ENCODE measurements at places on chromosomes 7 and 10.

- DNase-seq: no peak
Observed at GRCh38 chr10:121639416-121639815, 41.2 kb upstream of the FGFR2 start.

DNA sequence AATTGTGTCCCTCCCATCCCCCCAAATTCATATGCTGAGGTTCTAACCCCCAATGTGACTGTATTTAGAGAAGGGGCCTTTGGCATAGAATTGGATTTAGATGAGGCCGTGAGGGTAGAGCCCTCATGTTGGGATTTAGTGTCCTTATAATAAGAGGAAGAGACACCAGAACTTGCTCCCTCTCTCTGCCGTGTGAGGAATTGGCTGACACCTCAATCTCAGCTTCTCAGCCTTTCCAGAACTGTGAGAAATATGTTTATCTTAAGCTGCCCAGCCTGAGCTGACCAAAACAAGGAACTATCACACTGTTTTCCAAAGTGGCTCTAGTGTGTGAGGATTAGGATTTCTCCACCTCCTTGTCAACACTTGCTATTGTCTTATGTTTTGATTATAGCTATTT is 400.0 kb upstream of the FZD8 start:
- DNase-seq: no peak

GRCh38 chr7:97064972-97065587 is 40.4 kb upstream of the DLX5 start:
- DNase-seq: no peak

- no peak for DNase-seq
Observed at GRCh38 chr10:69748621-69749020, 53.1 kb upstream of the COL13A1 start.

GRCh38 chr10:31457858-31458257 is 138.8 kb downstream of the ZEB1 start:
- no peak for DNase-seq

DNA sequence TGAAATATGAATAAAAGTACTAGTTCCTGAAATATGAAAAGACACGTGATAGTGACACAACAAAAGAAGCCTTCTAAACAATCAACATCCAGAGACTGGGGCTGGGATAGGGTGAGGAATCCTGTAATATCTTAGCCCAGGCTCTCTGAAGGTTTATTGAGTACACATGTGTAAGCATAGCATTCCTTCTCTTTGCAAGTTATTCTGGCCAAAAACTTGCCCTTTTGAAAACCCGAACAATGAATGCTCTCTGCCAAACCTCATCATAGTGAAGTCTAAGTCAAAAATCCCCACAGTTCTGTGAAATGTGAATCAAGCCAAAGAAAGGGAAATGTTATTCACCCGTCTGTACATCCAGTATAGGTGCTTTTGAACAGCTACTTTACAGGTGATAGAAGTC is 11.6 kb downstream of the SEMA3D start:
- no peak for DNase-seq

GRCh38 chr10:97875391-97875790 is 25.7 kb downstream of the GOLGA7B start:
- DNase-seq: no peak

DNA sequence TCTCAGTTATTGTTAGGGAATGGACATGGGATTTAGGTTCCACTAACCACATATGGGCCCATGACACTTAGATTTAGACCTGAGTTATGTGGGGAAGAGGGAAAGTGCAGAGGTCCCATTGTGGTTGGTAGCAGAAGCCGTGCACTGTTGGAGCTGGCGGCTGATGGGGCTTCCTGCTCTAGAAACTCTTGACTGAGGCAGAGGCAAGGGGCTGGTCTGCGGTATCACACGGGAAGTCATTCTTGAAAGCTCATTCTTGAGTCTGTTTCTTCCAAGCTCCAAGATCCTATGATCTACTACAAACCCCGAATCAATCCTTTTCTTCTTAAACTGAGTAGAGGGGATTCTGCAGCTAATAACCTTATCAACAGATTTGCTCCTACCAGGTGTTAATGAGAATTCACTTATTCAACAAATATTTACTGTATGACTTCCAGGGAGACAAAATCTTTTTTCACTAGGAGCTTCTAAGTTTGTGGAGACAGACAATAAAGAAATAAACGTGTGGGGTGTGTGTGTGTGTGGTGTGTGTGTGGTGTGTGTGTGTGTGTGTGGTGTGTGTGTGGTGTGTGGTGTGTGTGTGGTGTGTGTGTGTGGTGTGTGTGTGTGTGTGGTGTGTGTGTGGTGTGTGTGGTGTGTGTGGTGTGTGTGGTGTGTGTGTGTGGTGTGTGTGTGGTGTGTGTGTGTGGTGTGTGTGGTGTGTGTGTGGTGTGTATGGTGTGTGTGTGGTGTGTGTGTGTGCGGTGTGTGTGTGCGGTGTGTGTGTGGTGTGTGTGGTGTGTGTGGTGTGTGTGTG is 57.1 kb downstream of the AOC1 start:
- no peak for DNase-seq

DNA sequence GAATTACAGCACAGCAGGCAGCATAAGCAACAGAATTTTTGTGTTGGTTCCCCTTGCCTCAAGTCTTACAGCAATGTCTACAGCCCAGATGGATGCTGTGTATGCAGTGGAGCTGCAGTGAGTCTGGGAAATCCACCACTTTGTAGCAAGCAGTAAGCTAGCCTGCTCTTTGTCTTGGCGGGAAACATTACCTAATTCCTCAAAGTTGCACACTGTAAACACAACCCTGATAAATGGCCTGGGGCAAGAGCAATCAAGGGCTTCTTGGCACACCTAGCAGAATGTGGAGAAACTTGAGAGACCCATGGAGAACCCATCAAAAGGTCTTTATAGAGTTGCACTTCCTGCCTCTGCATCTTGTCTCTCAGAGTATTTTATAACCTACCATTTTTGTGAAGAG is 102.0 kb upstream of the FOXP2 start:
- no peak for DNase-seq

GRCh38 chr10:58281092-58281752 is 12.3 kb downstream of the CISD1 start:
- DNase-seq: no peak

DNA sequence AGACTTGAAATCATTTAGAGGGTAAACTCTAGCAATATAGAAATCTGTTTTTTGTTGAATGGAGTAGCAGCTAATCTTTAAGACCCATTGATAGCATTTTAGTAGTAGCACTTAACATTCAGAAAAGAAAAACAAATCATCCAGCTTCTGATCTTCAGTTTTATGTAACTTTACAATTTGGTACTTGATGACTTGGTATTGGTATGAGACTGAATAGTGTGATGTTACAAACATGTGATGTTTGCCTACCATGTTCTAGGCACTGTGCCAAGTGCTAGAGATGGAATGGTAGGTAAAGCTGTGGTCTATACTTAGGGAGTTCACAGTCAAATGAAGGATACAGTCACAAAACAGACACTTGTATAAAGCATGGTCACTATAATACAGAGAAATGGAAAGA is 21.3 kb downstream of the ZEB1 start:
- DNase-seq: no peak

GRCh38 chr10:113459626-113460280 is 93.1 kb upstream of the HABP2 start:
- DNase-seq: no peak

DNA sequence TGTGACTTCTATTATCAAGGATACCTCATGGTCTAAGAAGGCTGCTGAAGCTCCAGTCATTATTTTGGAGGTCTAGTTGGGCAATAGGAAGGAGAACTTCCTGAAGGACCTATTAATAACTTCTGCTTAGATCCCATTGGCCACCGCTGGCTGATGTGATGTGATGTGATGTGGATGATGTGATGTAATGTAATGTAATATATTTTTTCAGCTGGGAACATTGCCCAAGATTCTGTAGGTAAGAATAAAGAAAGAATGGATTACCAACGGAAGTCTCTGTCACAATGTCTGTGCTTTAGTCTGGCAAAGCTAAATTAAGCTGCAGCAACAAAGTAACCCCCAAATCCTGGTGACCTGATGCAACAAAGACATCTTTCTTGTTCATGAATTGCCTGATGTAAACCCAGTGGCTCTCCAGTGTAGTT is 233.7 kb downstream of the PTEN start:
- no peak for DNase-seq

DNA sequence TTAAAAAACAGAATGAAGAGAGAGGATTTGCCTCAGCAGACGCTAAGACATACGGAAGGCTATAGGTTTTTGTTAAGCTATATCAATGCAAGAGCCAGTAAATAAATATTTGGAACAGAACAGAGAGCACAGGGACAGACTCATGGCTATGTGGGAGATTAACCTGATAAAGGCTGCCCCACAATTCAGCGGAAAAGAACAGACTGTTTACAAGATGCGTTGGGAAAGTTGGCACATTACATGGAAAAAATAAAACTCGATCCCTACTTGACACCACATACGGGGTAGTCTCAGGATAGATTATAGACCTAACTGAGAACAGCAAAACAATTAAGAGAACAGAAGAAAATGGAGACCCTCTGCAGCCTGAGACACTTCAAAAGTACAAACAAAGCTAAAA is 10.8 kb downstream of the KCNH2 start:
- no peak for DNase-seq

DNA sequence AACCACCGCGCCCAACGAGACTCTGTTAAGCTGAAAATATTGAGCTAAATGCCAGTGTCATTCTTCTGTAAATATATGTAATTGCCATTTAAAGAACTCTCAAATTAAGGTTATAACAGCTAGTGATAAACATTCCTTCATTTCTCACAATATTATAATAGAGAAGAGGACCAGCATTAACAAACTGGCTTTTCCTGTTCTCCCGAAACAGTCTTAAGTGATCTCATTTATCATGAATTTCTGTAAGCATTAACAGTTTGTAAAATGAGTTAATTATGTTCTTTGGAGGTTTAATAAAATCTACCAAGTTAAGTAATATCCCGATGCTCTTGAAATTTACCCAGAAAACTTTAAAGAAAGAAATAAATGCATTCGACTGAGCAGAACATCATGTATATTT is 352.8 kb downstream of the KCNMA1 start:
- no peak for DNase-seq

GRCh38 chr10:2392145-2392812 is 655.0 kb upstream of the ADARB2 start:
- no peak for DNase-seq

DNA sequence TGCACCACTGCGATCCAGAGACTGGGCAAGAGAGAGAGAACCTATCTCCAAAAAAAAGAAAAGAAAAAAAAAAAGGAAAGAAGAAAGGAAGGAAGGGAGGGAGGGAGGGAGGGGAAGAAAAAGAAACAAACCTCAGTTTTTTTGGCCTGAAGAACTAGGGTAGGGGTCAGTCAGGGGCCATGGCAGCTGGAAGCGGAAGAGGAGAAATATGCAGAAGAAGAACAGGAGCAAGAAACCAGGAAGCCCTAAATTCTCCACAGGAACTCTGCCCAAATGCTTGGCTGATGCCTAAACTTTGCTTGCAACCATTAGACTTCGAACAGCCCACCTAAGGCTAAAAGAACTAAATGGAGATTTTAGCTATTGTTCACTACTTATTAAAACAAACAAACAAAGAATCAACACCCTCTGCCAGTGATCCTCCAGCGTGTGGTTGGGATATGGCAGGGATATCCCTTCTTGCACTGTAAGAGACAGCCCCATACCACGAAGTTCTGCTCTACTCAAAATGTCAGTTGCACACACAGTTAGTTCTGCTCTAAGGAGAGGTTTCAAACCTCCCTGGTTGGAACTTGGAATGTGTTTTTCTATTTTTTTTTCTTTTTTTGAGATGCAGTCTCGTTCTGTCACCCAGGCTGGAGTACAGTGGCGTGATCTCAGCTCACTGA is 139.5 kb downstream of the FAM107B start:
- DNase-seq: no peak

DNA sequence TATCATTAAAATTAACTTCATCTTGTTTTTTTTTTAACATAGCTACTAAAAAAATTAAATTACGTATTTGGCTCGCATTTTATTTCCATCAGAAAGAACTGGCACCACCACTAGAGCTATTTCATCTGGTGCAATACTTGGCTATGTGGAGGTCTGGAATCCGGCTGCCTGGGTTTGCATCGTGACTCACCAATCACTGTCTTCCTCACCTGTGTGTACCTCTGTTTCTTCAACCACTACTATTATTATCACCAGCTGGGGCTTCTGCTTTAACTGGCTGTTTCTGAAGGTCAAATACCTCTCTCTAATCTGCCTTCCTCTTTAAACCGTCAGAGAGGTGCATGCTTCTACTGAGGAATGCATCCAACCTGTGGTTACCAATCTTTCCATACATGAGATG is 6.5 kb downstream of the WDR91 start:
- DNase-seq: no peak

- DNase-seq: no peak
Observed at GRCh38 chr10:1094112-1095057, 38.2 kb downstream of the WDR37 start.

GRCh38 chr10:91164520-91165065 is 55.9 kb upstream of the PCGF5 start:
- DNase-seq: no peak

GRCh38 chr7:43942997-43943396 is 16.8 kb downstream of the UBE2D4 start:
- no peak for DNase-seq

DNA sequence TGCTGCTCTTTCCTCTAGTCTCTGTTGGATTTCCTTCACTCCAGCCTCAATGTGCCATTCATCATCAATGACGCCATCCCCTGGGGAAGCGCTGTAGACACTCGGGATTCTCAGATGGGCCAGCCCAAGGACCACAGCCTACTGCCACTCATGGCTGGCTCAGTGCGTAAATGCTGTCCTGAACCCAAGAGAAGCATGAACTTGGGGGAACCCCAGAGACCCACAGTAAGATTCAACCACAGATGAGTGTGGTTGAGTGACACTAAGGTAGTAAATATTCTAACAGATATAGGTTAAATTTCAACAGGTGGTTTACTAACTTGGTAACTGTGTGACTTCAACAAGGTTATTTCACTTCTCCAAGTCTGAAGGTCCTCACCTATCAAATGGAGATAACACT is 304.1 kb downstream of the GRM8 start:
- DNase-seq: no peak
